ENCODE measurements at places on chromosomes 3 and 15. TPM values are rescaled to one million over a fixed set of nuclear protein-coding genes. Genes with fewer than 3 reads are reported as not detected.

The GOLGA6A gene
- total RNA-seq, result 0.32 TPM

The CDHR4 gene
- 0.24 TPM for total RNA-seq

The ENTPD3 gene
- total RNA-seq, result 0.03 TPM

The PLCH1 gene
- 0.83 TPM for total RNA-seq

The FAM131A gene
- 9.6 TPM for total RNA-seq

The CHL1 gene
- not detected for total RNA-seq

The LDHAL6B gene
- not detected for total RNA-seq

The HLTF gene
- 13.0 TPM for total RNA-seq

The ZNF774 gene
- 0.94 TPM for total RNA-seq

The KLHL40 gene
- not detected for total RNA-seq

The MME gene
- not detected for total RNA-seq

The EXD1 gene
- total RNA-seq, result 0.35 TPM

The RLBP1 gene
- total RNA-seq, result not detected

The KIF23 gene
- 85.1 TPM for total RNA-seq

The CELSR3 gene
- 3.8 TPM for total RNA-seq

The TSPAN3 gene
- 497 TPM for total RNA-seq

The PPP4R2 gene
- total RNA-seq, result 28.4 TPM

The ACTL6A gene
- total RNA-seq, result 57.0 TPM

The NEK10 gene
- 0.64 TPM for total RNA-seq

The SLC28A1 gene
- 0.04 TPM for total RNA-seq

The SUCNR1 gene
- 0.06 TPM for total RNA-seq

The MUSTN1 gene
- total RNA-seq, result 0.14 TPM

The SLC2A2 gene
- total RNA-seq, result not detected

The IL5RA gene
- not detected for total RNA-seq

The GPR176 gene
- total RNA-seq, result 7.7 TPM

The NEK4 gene
- 10.9 TPM for total RNA-seq

The HCN4 gene
- 0.38 TPM for total RNA-seq

The TEX55 gene
- total RNA-seq, result not detected

The MED12L gene
- total RNA-seq, result 0.41 TPM

The APOD gene
- 1.2 TPM for total RNA-seq

Measured in A549 treated with dexamethasone at 1 μM for 4 hours (cell line).